Fibroblast of mammary gland (primary cell): ENCODE measurements at places on chromosomes 2 and 18.

DNA sequence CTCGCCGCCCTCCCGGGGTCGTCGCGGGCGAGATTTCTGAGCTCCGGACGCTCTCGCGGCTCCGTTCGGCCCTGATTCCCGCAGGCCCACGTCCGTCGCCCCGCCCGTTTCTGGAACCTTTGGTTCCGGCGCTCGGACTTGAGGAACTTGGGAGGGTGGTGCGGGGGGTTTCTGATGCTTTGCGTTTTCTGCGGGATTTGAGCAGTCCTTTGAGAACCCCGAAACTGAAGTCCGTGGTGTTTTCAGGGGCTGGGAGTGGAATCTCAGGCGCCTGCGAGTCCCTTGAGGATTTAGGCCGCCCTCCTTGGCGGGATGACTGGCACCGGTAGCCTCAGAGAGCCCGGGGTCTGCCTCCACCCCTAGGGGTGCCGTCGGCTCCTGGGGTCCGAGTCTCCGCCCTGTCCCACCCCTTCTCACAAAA, 336 bp downstream of the THNSL2 start:
- DNase-seq: peak; percentile 25

DNA sequence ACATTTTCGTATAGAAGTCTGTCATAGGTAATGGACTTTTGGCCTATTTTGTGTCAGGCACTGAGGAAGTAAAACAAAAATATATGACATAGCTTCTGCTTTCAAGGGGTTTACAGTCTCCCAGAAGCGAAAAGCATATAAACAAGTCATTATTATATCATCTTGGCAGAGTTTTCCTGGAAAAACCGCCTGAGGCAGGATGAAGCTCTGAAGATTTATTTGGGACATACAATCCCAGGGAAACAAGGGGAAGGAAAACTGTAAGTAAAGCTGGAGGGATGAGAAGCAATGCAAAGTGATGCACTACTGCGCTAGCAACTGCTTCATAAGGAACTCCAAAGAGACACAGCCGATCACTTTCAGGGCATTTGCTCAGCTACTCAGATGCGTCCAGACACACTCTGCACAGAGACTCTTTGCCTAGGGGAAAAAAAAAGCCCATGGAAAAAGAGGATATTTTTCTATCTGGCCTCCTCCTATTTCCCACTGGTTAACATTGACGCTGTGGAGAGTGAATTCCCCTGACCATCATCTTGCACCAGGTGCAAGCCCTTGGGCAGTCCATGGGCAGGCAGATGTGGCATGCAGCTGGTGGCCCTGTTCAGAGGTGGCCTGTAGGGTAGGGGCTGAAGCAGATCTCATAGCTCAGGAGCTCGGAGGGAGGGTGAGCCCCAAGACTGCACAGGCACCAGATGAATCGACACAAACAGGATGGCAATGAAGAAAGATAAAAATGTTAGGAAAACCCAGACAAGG, 158.1 kb downstream of the METTL4 start:
- no peak for DNase-seq

DNA sequence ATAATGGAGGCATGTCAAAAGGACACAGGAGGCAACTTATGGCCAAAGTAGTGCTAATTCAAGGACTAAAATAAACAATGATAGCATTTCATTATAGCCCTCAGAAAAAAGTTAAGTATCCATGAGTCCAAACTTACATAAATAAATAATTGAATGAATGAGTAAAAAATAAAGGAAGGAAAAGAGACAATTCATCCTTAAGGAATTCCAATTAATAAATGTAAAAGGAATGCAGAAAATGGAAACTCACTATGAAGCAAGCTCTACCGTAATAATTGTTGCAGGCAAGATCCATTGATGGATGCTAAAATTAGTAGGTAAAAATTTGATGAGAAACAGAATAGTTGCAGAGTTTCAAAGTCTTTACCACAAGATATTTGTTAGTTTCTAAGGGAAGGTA, 88.2 kb upstream of the RAPGEF4 start:
- DNase-seq: peak; percentile 67

DNA sequence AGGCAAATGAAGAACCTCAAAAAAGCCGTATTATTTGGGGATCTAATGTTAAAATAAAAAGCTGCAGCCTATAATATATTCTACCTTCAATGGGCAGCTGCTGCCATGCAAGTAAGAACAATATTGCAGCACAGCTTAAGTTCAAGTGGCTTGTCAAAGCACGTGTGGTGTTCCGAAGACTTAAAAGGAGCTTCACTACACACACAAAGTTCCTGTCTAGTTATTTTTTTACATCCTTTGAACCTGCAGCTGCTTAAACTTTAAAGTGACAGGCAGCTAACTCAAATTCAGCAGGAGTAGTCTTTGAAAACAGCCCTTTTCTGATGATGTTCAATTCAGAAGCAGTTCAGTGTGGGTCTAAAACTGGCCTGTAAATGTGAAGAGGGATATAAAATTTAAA, 85.8 kb upstream of the XIRP2 start:
- no peak for DNase-seq

GRCh38 chr18:11791131-11791530, 60.1 kb upstream of the CHMP1B start:
- no peak for DNase-seq

DNA sequence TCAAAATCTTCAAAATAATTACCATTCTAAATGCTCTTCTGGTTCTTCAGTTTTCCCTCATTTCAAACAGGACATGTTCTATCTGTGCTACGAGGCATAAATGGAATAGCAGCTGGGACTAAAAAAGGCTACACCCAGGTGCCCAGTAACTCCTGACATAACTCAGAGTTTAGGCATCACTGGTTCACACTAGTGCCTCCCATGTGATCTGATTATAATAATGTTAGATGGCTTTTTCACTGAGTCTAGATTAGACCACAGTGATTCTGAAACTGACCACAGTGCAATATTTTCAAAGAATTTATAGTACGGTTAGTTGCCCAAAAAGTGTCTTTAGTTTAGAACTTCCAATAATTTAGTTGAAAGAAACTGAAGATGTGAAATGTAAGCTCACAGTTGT, 123.3 kb downstream of the CCBE1 start:
- no peak for DNase-seq

- DNase-seq: peak; percentile 78
Observed at GRCh38 chr2:160390544-160391455, 102.8 kb downstream of the RBMS1 start.

- no peak for DNase-seq
Observed at GRCh38 chr2:100784681-100785080, 35.3 kb upstream of the NPAS2 start.

DNA sequence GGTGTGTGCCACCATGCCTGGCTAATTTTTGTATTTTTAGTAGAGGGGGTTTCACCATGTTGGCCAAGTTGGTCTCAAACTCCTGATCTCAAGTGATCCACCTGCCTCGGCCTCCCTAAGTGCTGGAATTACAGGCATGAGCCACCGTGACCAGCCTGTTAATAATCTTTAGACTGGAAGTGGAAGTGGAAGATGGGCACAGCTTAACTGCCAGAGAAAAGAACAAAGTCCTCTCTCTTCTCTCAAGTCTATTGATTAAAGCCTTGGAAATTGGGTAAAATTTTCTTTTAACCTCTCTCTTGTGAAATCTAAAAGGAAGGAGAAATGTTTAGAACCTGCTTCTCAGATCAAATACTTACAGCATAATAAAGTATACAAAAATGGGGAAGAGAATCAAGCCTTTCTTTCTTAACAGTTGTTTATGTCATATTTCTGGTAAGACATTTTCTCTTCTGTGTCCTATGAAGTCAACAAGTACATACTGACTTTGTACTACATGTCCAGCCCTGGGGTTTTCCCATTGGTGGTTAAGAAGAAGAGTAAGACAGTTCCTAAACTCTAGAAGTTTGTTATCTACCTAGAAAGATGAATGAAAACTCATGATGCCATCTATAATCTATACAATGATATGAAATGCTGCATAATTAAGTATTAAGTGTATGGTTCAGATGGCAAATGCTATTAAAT, 4.6 kb downstream of the TMEM169 start:
- DNase-seq: no peak

GRCh38 chr18:36934884-36935283, 106.0 kb downstream of the KIAA1328 start:
- DNase-seq: peak; percentile 94

- DNase-seq: no peak
Observed at GRCh38 chr2:97769711-97770110, 56.3 kb downstream of the ZAP70 start.

GRCh38 chr2:182726473-182726872, 10.4 kb downstream of the DNAJC10 start:
- DNase-seq: no peak

DNA sequence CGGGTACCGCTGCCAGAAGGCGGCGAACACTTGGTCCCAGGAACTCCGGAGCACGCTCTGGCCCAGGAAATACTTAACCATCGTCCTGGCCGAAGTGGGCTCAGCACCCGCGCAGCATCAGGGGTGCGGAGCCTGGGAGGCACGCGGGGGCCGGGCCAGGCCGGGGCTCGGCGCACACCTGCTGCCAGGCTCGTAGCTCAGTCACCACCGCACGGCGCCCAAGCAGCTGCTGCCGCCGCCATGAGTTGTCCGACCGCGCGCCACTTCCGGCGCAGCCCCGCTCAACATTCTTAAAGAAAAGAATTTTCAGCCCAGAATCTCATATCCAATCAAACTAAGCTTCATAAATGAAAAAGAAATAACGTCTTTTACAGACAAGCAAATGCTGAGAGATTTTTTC, 34.0 kb downstream of the MDH1 start:
- no peak for DNase-seq

GRCh38 chr2:177983183-177983788, 89.3 kb downstream of the PDE11A start:
- peak; percentile 65 for DNase-seq

DNA sequence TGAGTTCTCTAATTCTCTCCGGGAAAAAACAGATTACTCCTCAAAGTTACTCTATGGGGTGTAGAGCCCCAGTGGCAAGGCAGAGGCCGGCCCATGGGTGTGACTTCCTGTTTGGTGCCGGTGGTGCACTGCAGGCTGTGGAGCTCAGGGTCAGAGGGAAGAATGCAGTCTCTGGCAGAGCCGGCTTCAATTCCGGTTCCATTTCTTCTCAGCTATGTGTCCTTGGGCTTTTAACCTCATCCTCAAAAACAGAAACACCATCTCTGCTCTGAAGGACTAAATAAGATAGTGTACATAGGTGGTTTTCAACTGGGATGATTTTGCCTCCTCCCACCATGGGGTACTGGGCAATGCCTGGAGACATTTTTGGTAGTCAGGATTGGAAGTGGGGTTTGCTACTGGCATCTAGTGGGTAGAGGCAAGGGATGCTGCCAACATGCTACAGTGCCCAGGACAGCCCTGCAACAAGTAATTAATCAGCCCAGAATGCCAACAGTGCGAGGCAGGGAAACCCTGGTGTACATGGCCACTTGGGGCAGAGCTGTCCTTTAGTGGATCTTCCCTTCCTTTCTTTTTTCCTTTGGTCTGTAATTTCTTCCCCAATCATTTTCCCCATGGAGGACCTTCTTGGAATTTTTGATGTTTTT, 81.2 kb downstream of the INSIG2 start:
- no peak for DNase-seq

GRCh38 chr2:128682729-128683284, 364.1 kb upstream of the HS6ST1 start:
- no peak for DNase-seq
